ENCODE measurements at places on chromosomes 3 and 15.

DNA sequence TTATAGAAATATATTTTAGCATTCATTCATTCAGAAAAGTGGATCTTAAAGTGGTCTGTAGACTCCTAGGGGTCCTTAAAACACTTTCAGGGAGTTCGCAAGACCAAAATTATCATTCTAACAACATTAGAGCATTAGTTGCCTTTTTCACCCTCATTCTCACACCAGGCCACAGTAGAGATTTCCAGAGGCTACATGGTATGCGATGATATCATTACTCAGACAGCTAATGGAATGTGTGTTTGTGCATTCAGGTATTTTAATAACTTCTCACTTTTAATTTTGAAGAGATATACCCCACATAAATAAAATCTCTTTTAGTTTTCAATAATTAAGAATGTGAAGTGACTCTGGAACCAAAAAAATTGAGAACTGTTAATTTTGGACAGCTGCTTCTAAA is 206.9 kb downstream of the NSUN3 start:
- DNase-seq: no peak

GRCh38 chr3:13346481-13347389 is 73.4 kb downstream of the NUP210 start:
- DNase-seq: no peak

DNA sequence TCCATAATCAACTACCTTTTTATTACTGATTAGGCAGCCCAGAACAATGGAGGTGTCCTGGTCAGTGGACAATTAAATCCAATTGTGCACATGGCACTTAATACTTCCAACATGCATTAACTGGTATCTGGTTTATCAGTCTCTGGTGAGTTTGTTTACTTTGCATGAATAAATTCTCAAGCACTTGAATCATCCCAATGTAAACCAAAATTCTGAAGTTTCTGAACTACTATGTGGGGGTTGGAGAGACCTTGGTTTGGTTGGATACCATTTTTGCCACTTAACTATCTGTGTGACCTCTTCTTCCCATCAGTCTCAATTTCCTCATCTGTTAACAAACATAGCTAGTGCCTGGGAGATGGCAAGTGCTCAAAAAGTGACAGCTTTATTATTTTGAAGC is 70.5 kb upstream of the MAP4 start:
- DNase-seq: no peak

GRCh38 chr15:70920981-70921696 is 28.5 kb downstream of the LRRC49 start:
- DNase-seq: no peak

- no peak for DNase-seq
These were observed 7.0 kb upstream of the HHATL start for GRCh38 chr3:42709621-42710020.

DNA sequence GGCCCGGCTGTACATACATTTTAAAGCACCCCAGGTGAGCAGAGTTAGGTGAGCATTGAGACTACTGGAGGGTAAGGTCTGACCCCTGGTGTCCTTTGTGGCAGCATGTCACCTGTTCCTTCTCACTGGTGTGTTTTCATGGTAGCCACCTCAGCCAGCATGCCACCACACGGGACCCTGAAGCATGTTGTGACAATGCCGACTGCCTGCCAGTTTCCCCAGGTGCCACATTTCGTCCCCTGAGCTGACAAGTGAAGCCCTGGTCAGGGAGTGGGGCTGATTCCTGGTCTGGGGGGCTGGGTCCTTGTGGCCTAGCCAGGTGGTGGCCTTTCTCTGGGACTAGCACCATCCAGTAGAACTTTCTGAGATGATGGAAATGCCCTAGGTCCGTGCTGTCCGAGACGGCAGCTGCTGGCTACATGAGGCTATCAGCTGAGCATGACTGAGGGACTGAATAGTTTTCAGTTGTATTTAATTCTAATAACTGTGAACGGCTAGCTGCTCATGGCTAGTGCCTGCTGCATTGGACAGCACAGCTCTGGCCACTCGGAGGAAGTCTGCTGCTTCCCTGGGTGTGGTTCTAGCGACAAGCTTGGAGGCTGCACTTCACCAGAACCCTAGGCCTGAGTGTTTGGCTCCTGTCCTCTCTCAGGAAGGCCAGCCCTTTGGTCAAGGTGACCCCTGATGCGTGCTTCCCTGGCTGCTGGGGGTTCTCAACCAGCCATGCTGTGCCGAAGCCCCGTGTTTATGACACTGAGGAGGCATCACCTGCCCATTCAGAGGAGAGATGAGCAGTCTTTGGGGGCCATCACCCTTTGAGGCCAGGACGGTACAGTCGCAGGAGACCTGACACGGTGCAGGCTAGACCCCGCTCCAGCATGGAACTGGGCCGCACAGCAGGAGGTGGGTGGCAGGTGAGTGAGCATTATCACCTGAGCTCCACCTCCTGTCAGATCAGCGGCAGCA is 3.9 kb downstream of the C3orf22 start:
- DNase-seq: no peak

GRCh38 chr3:139310474-139310933 is 33.3 kb upstream of the MRPS22 start:
- no peak for DNase-seq

DNA sequence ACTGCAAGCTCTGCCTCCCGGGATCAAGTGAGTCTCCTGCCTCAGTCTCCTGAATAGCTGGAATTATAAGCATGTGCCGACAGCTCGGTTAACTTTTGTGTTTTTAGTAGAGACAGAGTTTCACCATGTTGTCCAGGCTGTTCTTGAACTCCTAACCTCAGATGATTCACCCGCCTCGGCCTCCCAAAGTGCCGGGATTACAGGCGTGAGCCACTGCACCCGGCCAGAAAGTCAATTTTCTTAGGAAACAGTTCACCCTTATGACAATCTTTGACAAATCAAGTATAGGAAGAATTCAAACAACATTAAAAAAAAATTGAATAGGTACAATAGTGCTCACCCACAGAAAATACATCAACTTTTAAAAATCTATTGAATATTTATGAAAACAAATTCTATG is 23.6 kb upstream of the DUT start:
- DNase-seq: no peak

DNA sequence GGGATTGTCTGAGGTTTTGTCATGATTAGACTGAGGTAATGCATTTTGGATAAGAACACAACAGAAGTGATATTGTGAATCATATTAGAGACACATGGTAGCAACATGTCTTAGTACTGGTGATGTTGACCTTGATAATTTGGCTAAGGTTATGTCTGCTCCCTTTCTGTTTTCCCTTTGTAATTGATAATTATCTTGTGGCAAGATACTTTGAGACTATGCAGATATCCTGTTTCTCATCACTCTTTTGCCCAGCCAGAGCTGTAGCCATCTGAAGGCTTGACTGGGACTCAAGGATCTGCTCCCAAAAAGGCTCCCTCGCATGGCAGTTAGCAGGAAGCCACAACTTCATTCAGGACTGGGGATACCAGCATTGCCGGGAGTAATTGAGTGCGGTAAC is 35.3 kb upstream of the LARS2 start:
- DNase-seq: no peak

DNA sequence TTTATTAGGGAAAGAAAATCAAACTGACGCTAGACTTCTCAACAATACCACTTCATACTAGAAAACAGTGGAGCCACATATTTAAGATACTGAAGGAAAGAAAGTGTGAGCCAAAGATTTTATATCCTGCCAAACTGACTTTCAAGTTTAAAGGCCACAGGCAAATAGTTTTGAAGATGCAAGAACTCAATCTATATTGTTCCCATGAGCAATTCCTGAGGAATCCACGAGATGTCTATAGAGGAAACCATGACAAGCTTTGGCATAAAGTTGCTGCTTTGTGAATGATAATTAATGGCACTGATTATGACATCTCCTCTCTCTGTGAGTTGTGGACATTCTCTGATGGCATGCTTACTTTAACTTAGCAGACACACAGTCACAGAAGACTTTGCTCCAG is 276.1 kb upstream of the GOLGA6L4 start:
- no peak for DNase-seq

GRCh38 chr15:81091889-81092558 is 42.0 kb upstream of the CFAP161 start:
- DNase-seq: no peak

GRCh38 chr15:96115642-96116041 is 214.9 kb upstream of the NR2F2 start:
- no peak for DNase-seq

GRCh38 chr15:72319985-72320671 is at the start of gene CELF6:
Gene CELF6, minus strand, starts transcription at chr15:72320157. Its CDS starts 283 bp downstream, at chr15:72319874.
- DNase-seq: peak; percentile 8

DNA sequence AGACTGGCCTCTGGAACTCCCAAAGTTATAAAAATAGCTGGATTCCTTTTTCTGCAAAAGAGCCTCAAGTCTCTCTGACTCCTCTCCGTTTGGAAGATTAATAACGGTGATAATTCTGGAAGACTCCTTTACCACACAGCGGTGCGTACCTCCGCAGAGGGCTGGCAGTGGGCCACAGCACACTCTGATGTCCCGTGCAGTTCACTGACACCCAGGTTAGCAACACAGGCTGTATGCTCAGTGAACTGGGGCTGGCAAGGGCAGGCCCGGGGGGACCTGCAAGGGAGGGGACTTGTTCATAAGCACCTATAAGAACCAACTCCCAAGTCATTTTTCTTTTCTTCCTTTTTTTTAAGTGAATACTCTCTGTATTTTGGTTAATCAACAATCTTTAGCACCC is 120.3 kb upstream of the TJP1 start:
- DNase-seq: no peak

- DNase-seq: peak; percentile 38
These were observed 63.7 kb upstream of the ULK4 start for GRCh38 chr3:42025370-42026138.

DNA sequence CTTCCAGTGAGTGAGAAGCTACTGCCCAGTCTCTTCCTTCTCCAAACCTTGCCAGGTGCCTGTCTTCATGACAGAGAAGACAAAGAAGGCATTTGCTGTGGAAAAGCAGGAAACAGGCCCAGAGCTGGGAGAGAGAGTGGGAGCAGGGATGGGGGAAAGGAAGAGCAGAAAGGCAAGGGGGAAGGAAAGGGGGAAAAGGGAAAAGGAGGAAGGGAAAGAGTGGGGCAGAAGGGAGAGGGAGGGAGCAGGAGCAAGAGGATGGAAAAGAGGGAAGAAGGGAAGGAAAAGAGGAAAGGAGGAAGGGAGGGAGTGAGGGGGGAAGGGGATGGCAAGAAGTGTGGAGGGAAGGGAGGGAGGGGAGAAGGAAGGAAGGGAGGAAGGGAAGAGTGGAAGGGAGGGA is 121.2 kb upstream of the LINGO1 start:
- DNase-seq: no peak

DNA sequence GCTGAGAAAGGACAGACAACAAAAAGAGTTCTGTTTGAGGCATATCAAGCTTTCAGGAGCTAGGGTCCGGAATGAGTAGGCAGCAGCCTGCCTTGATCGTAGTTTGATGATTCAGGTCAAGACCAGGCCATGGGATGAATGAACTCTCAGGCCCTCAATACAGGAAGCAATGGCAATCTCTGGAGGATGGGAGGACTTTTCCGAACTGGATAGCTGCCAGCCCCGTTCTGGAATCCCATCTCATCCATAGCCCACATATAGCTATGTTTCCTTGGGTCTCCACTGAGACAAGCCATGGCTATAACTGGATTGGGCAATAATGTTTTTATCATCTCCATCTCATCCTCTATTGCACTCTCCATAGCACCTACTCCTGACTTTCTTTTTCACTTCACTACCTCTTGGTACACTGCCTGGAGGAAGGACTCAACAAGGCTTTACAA is 12.8 kb downstream of the AHSG start:
- no peak for DNase-seq

DNA sequence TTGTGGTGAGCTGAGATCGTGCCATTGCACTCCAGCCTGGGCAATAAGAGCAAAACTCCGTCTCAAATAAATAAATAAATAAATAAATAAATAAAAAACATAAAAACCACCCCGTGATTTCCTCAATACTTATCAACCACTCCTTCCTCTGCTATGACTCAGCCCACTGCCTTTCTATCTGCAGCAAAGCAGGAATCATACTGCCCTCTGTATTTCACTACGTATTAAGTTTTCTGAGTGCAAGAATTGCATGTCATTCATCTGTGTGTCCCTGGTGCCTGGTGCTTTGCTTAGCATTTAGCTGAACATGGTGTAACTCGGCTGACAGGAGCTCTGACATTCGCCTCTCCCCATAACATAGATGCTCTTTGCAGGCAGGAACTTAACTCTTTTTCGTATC is 7.1 kb downstream of the LSG1 start:
- no peak for DNase-seq

GRCh38 chr3:14299767-14300166 is 102.6 kb upstream of the SLC6A6 start:
- no peak for DNase-seq

GRCh38 chr15:25792128-25792527 is 71.0 kb downstream of the ATP10A start:
- DNase-seq: no peak

- no peak for DNase-seq
These were observed 20.7 kb upstream of the MRPS22 start for GRCh38 chr3:139323146-139323545.

- DNase-seq: no peak
These were observed 116.8 kb downstream of the ALCAM start for GRCh38 chr3:105483476-105483875.

GRCh38 chr15:63048776-63049665 is 6.5 kb downstream of the TPM1 start:
- no peak for DNase-seq

DNA sequence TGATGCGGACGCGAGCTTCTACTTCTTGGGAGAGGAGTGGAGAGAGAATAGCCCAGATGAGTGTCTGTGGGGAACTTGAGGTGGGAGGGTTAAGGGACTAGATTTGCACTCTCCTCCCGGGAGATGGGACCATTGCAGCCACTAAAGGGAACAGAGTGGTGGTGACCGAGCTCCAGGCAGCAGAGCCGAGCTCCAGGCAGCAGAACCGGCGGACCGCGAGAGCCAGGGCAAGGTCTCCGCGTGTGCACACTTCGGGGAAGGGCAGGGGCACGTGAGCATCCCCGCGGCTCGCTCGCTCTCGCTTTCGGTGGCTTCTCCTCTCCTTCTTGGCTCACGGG is 1.1 kb downstream of the IGDCC3 start:
- DNase-seq: no peak

- DNase-seq: no peak
These were observed 91.4 kb upstream of the MYZAP start for GRCh38 chr15:57500256-57500655.

DNA sequence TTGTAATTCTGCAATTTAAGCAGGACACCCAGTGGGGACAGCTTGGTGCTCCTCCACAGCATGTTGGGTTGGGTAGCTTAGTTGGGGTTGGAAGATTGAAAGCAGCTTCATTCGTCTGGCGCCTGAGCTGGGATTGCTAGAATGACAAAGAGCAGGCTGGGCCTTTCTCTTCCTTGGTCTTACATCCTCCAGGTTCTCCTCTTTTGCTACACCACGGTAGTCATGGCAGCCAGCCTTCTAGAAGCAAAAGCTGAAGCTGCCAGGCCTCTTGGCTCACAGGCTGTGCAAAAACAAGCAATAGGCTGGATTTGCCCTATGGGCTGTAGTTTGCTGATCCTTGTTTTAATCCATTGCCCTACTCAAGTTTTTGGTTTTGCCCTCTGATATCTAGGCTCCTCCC is 3.2 kb upstream of the ANXA2 start:
- no peak for DNase-seq

- no peak for DNase-seq
These were observed 307.9 kb upstream of the CBLB start for GRCh38 chr3:106176734-106177133.

GRCh38 chr15:33508703-33509102 is 197.9 kb downstream of the RYR3 start:
- DNase-seq: no peak
